Upper lobe of right lung (tissue), 1 donor: ENCODE measurements at places on chromosomes 2 and 18. TPM values are rescaled to one million over a fixed set of nuclear protein-coding genes. Genes with fewer than 3 reads are reported as not detected.

CNRIP1 gene
- 23.8 TPM for total RNA-seq

DNA sequence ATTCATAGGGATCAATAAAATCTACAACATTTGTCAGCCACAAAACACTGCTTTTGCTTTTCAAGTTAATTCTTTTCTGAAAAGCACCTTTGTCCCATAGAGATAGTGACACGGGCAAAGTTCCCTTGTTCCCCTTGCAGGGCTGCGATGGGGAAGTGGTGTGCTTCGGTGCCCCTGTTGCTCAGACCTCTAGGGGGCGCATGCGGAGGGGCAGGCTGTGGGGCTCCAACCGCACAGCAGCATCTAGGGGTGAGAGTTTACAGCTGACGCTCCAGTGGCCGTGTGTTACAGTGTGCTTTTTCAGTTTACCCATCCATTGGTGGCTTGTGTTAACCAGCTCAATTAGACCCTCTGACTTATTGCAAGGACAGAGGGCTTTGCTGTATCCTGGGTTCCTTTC is 1432.2 kb upstream of the ACVR2A start:
- no peak for DNase-seq

GRCh38 chr2:197620133-197620532 is 55.3 kb downstream of the RFTN2 start:
- no peak for DNase-seq

GRCh38 chr2:23595601-23596251 is 210.7 kb downstream of the KLHL29 start:
- DNase-seq: no peak

DNA sequence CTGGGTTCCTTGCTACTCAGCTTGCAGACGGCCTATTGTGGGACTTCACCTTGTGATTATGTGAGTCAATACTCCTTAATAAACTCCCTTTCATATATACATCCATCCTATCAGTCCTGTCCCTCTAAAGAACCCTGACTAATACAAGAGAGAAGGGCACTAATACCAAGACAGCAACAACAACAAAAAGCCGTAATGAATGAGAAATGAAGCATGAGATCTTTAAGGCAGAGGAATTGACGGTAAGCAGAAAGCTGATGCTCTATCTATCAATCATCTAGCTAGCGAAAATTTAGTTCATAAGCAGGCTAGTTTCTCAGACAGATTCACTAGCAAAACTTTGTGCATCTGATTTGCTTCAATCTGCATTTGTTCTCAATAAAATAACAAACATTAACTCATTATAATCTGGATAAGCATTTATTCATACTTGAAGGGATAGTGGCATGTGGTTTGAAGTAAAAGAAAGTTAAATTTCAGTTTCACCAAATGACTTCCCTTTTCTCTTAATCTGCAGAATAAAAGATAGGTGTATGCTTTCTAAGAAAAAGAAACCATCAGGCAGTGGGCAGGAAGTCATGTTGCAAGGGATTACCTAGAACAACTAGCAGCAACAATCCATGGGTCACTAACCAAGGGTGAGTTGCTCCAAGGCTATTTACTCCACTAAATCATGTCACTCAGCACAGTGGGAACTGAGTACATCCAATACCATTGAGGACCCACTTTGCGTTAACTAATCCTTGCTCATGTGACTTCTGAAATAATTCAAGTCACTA is 376.5 kb downstream of the TMEM182 start:
- DNase-seq: no peak

- DNase-seq: no peak
Observed at GRCh38 chr18:24168496-24168895, 29.6 kb downstream of the CABYR start.

GRCh38 chr18:78721981-78722380 is 257.6 kb upstream of the SALL3 start:
- DNase-seq: no peak

GRCh38 chr2:189018631-189019030 is 44.5 kb downstream of the COL3A1 start:
- DNase-seq: no peak

DNA sequence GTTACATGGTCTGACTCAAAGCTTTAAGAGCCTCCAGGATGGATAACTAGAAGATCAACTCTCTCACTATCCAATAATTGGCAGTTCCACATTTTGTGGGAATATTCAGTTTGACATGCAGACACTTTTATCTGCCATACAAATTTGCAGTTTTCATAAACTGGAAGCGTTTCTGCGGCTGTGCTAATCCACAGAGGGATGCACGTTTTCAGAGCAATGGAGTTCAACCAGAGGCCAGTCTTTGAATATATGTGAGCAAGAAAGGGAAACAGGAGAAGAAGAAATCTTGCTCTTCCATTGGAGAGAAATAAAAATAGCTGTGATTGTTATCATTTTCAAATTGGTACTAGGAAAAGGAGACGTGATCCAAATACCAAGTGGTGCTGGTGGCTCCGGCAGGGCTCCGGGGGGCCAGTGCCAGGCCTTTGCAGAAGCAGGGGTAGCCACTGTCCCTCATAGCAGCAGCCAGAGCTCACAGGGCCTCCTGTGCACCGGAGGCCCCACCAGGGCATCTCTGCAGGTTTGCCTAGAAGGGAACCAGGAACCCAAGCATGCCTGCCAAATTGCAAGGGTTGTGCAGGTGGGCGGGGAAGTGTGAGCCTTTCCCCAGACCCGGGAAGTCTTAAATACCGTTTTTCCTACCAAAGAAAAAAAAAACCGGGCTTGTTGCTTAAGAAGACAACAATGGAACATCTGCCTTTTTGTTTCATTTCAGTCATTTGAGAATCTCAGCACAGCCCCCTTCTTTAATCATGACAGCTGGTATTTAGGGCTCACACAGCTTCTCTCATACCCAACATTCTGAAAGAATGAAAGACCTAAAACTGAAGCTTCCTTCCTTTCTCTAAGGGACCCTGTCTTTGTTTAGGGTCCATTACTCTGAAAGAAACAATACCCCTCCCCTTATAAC is 791.1 kb upstream of the SOX11 start:
- no peak for DNase-seq

ARHGEF4 gene
- 11.1 TPM for total RNA-seq

- no peak for DNase-seq
Observed at GRCh38 chr2:28640908-28641300, 110.7 kb upstream of the PPP1CB start.

ALPP gene
- 9.5 TPM for total RNA-seq

DNA sequence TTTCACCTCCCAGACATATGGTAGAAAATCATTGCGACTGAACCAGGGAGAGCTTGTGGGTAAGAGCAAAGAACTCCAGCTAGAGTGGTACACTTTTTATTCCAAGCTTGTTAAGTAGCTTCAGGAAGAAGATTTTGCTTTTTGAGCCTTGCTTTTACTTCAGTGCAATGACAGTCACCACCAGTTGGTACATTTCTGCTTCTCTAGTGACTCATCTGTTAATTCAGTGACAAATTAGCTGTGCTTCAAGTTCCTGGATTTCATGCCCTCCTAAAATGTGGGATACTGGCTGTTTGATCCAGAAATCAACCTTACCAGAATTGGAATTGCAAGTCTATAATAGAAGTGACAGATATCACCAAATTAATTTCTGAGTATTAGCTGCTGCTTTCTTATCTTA is 117.6 kb upstream of the TTN start:
- DNase-seq: no peak

SETBP1 gene
- total RNA-seq: 39.5 TPM

- DNase-seq: no peak
Observed at GRCh38 chr2:231920795-231921194, 5.4 kb downstream of the NPPC start.

GALNT5 gene
- total RNA-seq: 40.2 TPM

DNA sequence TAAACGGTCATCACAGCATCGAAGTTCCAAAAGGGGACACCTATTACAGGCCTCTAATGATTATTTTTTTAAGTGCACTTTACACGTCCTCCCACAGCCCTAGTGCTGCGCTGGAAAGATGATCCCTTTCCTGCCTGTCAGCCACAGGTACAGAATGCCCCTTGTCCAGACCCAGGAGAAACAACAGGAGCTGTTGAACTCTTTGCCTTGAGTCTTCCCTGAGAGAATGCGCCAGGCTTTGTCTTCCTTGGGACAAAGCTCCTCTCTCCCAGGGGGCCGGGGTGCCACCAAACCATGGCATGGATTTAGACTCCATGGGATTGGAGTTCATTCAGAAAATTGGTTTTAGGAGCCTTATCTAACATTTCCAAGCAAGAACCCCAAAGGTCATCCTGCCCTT is 319.0 kb upstream of the SOX11 start:
- DNase-seq: no peak

ST6GAL2 gene
- total RNA-seq: 2.5 TPM

GRCh38 chr2:83063511-83063910 is 1395.6 kb downstream of the SUCLG1 start:
- no peak for DNase-seq

DNA sequence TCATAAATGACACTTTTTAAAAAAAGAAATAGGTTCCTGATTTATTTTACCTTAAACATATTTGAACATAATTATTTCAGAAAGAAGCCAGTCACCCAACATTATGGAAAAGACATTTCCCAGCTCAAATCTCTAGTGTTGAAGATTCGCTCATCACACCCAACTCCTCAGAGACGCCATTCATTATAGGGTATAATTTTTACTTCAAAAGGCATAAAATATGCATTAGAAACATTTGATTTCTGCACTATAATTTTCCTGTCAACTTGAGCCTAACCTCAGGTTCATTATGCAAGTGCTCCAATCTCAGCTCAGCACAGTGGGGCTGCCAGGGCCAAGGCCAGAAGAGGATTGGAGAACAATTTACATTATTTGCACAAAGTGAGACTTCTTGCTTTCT is 58.8 kb upstream of the TTN start:
- no peak for DNase-seq

RBM44 gene
- total RNA-seq: 1.8 TPM

DNAJC5G gene
- not detected for total RNA-seq
